ENCODE measurements at places on chromosomes 3 and 15.

DNA sequence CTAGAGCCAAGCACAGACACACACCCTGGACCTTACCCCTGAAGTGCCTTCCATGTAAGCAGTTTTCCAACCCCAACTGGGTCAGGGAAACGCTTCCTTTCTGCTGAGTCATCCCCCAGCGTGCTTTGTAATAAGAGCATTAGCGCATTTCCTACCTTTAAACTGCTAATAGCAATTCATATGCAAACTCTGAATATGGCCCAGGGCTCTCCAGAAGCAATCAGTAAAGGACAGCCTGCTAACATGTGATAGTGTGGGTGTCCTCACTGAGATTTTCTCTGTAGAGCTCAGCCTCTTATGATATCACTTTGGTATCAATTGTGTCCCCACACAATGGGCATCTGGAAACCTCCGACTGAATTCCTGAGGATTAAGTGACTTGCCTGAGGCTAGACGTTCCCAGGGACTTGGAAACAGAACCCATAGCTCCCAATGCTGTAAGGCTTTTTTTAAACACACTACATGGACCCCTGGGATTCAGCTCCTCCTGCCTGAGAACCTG lies 5.6 kb downstream of the GABRB3 start:
- DNase-seq: peak; percentile 2

GRCh38 chr3:16503191-16503776 lies 10.2 kb downstream of the RFTN1 start:
- no peak for DNase-seq

DNA sequence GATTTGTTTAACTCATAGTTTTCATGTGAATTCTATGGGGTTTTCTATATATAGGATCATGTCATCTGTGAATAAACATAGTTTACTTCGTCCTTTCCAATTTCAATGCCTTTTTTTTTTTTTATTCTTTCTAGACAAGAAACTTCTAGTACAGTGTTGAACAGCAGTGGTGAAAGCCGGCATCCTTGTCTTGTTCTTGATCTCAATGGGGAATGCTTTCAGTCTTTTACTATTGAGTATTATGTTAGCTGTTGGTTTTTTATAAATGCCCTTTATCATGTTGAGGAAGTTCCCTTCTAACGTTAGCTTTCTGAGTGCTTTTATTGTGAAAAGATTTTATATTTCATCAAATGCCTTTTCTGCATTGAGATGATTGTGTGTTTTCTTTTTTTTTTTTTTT lies 69.0 kb downstream of the SLMAP start:
- DNase-seq: no peak

DNA sequence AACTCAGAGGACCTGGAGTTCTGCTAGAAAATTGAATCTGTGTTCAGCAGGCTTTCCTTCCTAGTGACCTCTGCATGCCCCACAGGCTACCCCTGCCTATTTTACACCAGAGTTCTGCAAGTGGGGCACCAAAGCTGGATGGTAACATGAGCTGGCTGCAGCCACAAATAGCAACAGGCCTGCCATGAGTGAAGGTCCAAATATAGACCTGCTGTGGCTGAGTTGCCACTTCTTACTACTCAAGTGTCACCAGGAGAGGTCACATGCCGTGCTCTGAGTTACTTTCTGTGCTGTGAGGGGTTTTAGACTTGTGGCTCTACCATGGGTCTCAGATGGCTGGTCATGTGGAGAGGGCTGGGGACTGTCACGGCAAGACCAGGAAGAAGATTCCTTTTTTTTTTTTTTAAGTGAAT lies at the start of gene FSD2:
FSD2 (minus strand) TSS at position 76 of the 413 bp plus-strand sequence. CDS start 18,679 bp downstream, outside the sequence.
- DNase-seq: peak; percentile 88

DNA sequence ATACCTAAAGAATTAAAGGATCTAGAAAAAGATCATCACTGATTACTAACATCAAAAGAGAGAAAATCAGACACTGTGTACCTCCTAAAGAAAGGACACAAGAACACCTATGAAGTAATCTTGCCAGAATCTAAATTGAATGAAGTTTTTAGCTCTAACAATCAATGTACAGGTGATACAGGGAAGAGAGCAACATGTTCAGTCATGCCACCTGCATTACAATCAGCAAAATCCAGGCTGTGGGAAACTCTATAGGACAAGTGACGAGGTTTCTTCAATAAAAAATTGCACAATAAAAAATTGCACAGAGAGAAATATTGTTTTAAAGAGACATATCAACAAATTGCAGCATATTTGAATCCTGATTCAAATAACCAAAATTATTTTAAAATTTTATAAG lies 93.3 kb downstream of the SEMA5B start:
- no peak for DNase-seq

DNA sequence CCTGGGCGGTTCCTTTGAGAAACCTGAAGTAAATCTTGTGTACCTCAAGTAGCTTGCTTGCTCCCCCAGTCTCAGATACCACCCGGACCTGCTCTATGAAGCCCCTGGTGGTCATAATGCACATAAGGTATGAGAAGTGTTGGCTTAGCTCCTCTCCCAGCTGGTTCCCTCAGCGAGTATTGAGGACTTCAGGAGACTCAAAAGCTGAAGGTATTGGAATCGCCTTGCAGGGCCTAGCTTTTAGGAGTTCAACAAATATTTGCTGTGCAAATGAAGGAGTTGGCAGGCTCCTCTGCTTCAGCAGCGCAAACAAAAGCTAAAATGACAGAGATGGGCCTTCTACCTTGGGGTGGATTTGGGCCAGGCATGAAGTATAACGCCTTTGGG lies 1.7 kb downstream of the CMTM8 start:
- DNase-seq: peak; percentile 35

DNA sequence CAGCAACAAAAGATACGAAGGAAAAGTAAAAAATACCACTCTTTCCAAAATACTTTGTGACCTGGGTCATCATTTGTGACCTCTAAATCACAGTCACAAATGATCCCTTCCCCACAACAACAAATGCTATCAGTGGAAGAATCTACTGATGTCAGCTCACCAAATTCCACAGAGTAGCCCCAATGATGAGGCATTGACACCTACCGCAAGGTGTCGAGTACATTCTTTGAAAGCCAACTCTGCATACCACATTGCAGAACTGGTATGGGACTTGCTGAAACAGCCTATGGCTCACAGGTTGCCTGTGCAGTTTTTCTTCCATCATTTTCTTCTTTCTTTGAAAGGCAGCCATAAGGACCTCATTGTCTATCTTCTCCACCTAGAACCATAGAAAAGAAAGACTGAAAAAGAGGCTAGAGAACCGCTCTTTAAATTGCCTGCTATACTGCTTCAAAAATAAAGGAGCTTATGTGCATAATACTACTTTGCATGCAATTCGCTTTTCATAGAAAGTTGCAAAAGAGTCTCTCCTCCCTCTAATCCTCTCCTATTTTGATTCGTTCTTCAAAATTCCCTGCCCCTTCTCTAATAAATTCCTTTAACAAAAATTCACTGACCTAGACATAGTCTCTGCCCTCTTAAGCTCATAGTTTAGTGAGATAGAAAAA lies 21.4 kb upstream of the KPNA1 start:
- DNase-seq: no peak

- no peak for DNase-seq
Observed at GRCh38 chr3:185470323-185470722, 28.5 kb downstream of the TMEM41A start.

DNA sequence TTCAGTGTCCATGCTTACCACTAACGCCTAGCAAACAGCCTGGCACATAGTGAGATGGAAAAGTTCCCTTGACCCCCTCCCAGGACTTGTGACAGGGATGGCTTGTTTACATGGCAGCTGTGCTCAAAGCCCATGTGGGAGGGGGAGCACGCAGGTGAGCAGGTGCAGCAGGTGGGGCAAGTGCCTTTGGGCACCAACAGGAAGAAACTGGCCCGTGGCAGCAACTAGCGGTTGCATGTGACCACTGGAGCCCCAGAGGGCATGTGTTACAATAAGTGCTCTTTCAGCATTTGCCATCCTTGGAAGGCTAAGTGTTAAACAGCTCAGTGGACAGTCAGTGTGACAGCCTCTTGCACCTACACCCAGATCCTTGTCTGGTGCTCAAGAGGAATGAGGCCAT lies 734.6 kb downstream of the TUSC7 start:
- DNase-seq: no peak

GRCh38 chr3:59438492-59438891 lies 388.7 kb upstream of the CFAP20DC start:
- DNase-seq: no peak

DNA sequence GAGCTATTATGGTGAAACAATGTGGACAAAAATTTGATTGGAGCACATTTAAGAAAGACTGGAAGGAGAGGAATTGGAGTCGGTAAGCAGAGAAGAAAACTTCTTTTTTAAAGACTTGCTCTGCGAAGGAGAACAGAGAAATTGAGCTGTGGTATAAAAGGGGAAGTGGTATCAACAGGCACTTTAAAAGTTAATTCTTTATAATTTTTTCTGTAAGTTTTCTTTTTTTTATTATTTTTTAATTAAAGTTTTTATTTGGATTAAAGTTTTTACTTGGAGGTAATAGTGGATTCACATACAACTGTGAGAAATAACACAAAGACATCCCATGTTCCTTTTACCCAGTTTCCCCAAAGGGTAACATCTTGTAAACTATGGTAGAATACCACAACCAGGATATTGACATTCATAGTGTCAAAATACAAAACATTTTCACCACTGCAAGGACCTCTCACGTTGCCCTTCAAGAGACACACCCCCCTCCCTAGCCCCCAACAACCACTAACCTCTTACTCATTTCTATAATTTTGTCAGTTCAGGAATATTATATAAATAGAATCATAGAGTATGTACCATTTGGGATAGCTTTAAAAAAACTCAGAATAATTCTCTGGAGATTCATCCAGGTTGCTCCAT lies 33.8 kb upstream of the XIRP1 start:
- DNase-seq: no peak

DNA sequence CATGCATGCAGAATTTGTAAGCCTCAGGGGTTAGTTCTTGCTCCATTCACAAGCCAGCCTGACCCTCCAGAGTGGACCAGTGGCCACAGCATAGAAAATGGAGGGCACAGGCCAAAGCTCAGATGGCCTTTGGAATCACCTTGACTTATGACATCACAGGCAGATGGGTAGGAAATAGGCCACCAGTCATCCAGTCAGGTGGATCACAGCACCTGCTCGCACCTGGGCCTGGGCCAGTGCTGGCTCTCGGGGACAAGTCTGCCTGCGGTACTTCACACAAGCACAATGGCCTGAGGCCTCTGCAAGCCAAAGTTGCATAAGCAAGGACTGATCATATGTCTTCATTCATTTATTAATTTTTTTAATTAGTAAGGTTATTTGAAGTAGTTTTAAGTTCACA lies 39.3 kb downstream of the PPCDC start:
- DNase-seq: no peak

DNA sequence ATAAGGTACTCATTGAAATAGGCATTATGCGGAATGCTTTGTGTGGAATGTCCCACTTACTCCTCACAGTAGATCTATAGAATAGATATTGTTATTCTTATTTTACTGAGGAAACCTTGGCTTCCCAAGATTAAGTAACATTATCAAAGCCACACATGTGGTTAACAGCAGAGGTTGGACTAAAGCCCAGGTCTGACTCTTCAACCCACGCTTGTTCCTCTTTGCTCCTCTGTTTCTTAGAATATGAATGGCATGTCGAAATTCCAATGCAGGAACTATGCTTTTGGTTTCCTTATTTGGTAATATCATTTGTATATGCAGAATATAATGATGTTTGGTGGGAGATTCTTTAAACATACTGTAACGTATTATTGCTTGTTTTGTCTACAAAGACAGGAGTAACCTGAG lies 818.8 kb upstream of the LMCD1 start:
- DNase-seq: peak; percentile 74

DNA sequence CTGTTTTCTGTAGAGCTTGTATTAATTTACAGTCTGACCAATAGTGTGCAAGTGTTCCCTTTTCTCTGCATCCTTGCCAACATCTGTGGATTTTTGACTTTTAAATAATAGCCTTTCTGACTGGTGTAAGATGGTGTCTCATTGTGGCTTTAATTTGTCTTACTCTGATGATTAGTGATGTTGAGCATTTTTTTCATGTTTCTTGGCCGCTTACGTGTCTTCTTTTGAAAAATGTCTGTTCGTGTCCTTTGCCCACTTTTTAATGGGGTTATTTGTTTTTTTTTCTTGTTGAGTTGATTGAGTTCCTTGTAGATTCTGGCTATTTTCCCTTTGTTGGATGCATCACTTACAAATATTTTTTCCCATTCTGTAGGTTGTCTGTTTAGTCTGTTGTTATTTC lies 7.6 kb upstream of the ACOX2 start:
- DNase-seq: no peak

- DNase-seq: no peak
Observed at GRCh38 chr3:52978109-52978754, 67.6 kb downstream of the SFMBT1 start.

DNA sequence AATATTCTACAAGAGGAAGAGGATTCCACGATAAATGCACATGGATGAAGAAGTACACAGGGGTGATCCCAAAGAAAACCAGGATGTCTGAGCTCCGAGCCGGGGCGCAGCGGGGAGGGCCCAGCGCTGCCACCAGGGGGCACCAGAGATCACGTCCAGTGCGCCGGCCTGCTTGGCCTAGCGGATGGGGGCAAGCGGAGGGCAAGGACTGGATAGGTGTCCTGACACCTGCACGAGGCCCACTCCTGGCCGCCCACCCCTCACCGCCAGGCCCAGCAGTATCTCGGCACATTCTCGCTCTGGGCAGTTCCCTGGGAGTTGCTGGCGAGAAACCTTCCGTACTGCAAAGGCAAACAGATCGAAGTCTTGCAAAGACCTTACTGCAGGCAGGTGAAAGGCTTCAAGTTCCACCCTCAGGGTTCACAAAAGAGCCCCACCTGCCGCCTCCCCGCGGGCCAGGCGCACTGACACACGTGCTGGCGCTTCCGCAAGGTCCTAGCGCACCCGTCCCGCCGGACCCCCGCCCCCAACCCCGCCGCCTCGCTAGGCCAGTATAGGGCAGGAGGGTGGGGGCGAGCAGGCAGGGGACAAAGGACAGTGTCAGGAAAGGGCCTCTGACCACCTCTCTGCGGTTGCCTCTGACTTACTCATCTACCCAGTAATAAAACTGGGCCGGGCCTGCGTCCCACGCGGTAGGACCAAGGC lies 3.3 kb downstream of the ANKRD63 start:
- DNase-seq: peak; percentile 65

DNA sequence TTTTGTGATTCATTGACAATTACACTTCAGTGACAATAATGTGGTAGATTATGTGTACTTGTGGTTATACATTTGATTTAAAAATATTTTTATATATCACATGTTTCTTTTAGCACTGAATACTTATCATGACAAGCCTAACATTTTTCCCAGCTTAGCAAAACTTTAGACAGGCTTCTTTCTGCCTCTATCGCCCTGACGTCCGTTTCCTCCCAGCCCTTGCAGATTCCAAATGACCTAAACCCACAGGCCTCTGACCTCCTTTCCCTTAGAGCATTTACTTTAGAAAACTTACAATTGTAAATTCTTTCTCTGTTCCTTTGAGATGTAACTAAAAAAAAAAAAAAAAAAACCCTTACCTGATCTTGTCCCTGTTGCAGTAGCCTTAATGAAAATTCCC lies 326.1 kb downstream of the UNC13C start:
- no peak for DNase-seq

- no peak for DNase-seq
Observed at GRCh38 chr3:8652324-8652987, 7.9 kb upstream of the SSUH2 start.

All from kidney tubule cell (primary cell).